ENCODE measurements at places on chromosomes 3 and 15.

DNA sequence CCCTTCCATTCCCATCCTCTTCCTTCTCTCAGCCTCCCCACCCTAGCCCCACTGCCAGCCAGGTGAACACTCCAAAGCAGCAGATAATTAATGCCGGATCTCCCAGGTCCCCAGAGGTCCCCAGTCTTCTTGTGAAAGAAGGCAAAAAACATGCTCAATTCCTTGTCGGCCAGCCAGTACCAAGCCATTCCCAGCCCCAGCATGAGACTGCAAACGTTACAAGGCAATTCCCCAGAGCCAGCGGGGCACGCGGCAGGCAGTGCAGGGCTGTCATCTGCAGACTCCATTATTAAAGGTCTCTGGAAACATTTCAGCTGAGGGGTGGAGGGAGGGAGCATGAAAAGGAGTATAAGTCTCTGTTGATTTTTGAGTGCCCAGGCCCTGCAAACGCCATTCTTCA, 117.8 kb downstream of the XXYLT1 start:
- H3K4me3 ChIP-seq: no peak overlapping the region
- peaks cover 48% of the 10 kb centered on the region for H3K4me1 ChIP-seq
- no peaks in the 10 kb centered on the region for H3K27me3 ChIP-seq
- DNase-seq: no peak

DNA sequence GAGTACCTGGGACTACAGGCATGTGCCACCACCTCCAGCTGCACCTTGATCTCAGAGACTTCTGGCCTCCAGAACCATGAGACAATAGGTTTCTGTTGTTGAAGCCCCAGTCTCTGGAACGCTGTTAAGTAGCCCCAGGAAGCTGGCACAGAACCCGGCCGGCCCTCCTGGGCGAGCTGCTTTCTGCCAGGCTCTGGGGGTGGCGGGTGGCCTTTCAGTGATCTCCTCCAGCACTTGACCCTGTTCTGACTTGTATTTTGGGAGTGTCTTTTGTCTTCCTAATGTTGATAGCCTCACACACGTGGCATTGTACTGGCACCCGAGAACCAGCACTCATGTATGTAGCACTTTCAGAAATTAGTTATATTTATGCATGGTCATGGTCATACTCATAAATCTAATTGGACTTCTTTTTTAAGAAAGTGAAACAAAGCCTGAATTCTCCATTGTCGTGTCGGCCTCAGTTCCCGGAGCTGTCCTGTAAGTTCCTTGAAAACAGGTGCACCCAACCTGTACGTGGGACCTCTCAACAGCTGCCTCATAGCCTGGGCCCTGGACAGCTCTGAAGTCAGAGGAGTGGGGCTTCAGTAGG, 74.0 kb downstream of the TFRC start:
- no peaks in the 10 kb centered on the region for H3K36me3 ChIP-seq
- no peaks in the 10 kb centered on the region for H3K4me1 ChIP-seq
- H3K4me3 ChIP-seq: no peak overlapping the region
- H3K27me3 ChIP-seq: no peaks in the 10 kb centered on the region
- no peak for DNase-seq

GRCh38 chr3:150118219-150118618, 147.5 kb upstream of the PFN2 start:
- H3K27me3 ChIP-seq: no peaks in the 10 kb centered on the region
- H3K4me3 ChIP-seq: no peak overlapping the region
- H3K4me1 ChIP-seq: peaks cover 27% of the 10 kb centered on the region
- H3K36me3 ChIP-seq: no peaks in the 10 kb centered on the region
- H3K27ac ChIP-seq: no peak overlapping the region

DNA sequence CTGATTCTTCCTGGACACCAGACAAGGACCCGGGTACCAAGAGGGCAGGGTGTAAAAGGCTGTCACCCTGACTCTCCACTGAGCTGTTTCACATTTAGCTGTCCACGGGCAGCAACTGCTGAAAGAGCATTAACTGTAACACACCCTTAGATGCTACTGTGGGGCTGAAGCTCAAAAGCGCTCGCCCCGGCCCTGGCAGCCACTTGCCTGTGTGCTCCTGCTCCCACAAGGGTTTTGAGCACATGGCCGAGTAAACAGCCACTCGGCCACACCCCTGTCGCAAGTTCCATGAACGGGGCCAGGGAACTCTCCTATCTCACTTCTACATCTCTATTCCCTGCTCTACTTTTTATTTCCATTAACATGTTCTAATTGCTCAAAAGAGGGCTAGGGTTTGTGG, 421.7 kb downstream of the TUSC7 start:
- H3K36me3 ChIP-seq: no peaks in the 10 kb centered on the region
- no peaks in the 10 kb centered on the region for H3K27me3 ChIP-seq
